Non-pigmented ciliary epithelial cell (primary cell): ENCODE measurements at places on chromosomes 6 and 20.

- peak; percentile 4 for DNase-seq
Measured at GRCh38 chr6:130559166-130559565, 193.3 kb downstream of the TMEM200A start.

DNA sequence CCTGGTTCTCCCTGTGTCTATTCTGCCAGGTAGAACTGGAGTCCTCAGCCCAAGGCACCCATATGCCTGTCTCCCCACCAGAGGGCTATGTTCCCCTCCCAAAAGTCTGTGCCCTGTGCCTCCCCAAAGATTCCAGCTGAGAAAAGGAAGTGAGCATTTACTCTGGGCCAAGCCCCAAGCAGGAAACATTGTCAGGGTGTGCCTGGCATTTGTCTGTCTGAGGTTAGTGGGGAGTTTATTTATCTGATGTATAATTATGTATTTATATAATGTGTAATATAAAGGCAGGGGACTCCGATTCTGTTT is 5.6 kb downstream of the GDF5 start:
- DNase-seq, result no peak

DNA sequence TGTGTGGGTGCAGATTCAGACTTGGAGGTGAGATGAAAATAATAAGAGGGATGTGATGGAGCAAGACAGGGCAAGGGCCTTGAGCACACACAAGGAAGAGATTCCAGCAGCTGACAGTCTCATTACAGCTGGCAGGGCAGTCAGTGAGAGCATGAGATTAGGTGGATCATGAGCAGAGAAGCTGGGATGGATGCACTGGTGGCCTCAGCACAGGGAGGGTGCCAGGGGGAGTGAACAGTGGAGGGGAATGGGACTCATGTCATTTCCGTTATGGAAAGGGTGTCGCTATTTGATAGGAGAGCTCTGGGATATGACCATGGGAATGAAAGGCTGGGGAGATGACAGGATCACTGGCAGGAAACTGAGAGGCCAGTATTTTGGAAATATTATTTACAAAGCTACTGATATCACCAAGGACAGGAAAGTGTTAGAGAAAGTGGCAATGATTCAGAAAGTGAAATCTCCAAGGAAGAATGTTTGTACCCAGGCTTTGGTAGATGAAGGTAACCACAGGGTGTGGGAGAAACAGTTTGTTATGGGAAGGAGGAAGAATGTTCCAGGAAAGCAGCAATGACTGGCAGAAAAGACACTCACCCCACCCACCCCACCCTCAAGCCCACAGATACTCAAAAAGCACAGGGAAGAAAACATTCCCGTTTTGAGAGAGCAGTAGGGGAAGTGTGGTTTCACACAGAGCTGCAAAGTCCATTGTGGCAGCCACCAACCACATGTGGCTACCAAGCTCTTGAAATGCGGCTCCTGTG is 214.7 kb upstream of the PROKR2 start:
- peak; percentile 50 for DNase-seq

DNA sequence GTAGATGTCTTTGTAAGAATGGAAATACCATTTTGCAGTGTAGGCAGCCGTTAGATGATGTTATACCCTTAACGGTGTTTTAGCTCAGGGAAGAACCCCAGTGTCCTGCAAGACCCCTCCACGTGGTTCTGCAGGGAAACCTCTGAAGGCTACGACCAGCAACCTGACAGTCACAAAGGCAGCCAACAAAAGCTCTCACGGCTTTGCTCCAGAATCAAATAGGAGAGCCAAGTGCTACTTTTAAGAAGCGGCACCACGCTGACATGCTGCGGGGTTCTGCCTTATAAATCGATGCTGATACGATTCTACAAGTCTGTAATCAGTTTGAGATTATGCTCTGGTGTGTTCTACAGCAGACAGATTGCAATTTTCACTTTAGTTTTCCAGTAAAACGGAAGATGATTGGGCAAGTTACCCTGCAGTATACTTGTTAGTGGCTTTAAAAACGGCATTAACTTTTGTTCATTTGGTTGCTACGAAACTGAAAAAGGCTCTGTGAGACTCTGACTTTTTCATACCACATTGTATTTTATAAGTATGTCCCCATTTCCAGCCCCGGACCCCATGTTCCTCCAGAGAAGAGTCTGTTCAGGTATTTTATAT is 312.9 kb downstream of the SAMD5 start:
- no peak for DNase-seq

DNA sequence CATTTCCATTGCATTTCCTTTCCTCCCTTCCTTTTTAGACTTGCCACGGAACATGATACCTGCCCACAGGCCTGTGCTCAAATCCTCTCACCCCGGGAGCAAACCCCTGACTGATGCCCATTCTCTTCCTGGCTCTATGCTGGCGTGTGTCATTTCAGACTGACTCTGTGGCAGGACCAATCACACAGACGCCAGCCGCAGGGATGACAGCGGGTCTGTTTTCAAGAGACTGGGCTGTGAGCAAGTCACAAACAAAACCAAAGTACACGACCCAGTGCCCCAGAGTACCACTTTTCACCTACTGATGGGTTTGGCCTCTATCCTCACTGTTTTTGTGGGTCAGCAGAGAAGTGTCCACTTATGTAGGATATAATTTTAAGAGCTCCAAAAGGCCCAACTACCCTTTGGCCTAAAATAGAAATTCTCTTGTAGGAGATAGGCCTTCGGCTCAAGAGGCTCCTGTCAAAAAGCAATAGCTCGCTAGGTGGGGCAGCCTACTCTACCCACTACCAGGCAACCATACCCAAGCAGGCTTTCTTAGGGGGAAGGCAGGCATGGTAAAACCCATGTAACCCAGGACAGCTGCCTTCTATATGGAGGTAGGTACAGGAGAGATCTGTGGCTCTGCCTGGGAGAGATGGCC is 215.7 kb downstream of the CDC5L start:
- no peak for DNase-seq

GRCh38 chr6:25623879-25624278 is 28.1 kb upstream of the SCGN start:
- no peak for DNase-seq

DNA sequence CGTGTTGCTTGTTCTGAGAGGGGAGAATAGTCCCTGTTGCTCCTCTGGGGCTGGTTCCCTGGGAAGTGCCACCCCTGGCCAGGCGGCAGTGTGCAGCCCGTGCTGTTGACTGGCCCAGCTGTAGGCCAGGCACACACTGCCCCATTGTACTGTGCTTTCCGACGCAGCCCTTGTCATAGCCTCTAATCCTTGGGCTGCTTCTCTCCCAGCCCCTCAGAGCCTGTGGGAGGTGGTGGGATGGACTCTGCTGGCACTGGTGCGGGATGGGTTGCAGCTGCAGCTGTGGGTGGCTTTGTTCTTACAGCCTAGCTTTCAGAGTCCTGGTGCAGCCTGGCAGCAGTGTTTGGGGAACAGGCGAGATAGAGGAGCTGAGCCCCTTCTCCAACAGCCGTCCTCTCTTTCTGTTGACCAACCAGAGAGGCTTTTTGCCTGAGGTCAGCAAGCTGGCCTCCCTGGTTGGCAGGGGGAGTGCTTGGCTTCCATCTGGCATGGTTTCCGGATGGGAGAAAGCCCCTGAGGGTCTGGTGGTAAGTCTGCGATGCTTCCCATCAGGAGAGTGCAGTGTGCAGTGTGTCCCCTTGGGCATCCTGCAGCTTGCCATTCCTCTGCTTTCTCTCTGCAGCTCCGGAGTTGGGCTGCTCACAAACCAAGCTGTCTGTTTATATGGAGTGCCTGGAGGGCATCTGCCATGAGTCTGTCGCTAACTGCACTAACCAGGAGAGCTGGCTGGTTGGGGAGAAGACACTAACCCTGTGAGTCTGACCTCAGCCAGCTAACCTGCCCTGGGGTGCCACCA is 12.1 kb downstream of the TJAP1 start:
- DNase-seq, result no peak

- no peak for DNase-seq
Measured at GRCh38 chr6:14353798-14354197, 236.2 kb downstream of the CD83 start.

DNA sequence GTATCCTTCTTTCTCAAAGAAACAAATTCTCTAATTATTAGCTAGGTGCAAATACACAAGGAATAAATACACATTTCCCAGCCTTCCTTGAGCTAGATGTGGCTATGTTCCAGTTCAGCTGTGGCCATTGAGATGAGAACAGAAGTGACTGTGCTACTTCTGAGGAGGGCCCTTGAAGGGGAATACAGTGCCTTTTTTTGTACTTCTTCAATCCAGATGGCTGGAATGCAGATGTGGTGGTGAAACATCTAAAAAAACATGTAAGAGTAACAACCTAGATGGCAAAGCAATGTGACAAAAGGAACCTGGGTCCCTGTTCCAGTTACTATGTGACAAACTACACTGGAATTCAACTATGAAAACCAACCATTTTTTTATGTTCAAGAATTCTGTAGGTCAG is 115.4 kb upstream of the DST start:
- no peak for DNase-seq

- no peak for DNase-seq
Measured at GRCh38 chr20:40019510-40019909, 669.5 kb downstream of the MAFB start.

GRCh38 chr6:1267790-1268762 is 43.8 kb upstream of the FOXQ1 start:
- no peak for DNase-seq
